PC-9 (cell line): ENCODE measurements at places on chromosomes 6 and 20.

- no peak for DNase-seq
Measured at GRCh38 chr6:85402922-85403321, 47.0 kb upstream of the NT5E start.

GRCh38 chr6:169097381-169097959 lies 156.2 kb downstream of the THBS2 start:
- no peak for DNase-seq

- DNase-seq: no peak
Measured at GRCh38 chr6:66970373-66970772, 1263.3 kb upstream of the EYS start.

DNA sequence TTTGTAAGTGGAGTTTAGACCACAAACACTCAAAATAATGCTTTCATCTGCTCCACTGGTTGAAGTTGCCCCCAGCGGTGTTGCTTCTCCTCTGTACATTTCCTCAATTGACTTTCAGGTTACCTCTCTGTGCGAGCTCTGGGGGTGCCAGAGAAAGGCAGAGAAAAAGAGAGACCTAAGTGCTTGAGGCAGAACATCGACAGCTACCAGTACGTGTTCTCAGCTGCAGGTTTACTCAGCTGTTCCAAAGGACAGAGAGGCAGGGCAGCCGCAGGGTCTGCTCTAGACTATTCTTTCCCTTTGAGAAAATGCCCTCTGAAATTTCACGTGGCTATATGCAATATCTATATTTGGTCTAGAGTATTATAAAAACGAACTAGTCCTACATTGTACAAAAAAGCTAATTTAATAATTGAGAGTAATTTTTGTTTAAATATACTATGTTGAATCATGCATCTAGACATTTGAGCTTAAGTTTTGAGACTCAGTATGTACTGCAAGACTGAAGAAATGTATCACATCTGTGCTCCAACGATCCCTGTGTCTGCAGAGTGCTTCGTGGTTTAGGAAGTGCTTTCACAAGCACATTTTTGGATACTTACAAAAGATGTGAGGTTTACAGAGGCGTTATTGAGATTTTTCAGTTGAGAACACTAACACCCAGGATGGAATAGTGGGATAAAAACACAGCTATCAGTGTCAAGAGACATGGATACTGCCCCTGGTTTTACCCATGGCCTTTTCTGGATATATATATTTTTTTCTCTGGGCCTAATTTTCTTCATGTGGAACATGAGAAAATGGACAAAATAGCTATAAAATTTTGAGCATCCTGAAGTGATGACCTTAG lies 453.6 kb upstream of the FLRT3 start:
- DNase-seq: no peak

GRCh38 chr6:32118782-32119628 lies 9.0 kb downstream of the ATF6B start:
- DNase-seq: peak; percentile 81

- DNase-seq: no peak
Measured at GRCh38 chr6:111478749-111479148, 4.3 kb downstream of the REV3L start.

DNA sequence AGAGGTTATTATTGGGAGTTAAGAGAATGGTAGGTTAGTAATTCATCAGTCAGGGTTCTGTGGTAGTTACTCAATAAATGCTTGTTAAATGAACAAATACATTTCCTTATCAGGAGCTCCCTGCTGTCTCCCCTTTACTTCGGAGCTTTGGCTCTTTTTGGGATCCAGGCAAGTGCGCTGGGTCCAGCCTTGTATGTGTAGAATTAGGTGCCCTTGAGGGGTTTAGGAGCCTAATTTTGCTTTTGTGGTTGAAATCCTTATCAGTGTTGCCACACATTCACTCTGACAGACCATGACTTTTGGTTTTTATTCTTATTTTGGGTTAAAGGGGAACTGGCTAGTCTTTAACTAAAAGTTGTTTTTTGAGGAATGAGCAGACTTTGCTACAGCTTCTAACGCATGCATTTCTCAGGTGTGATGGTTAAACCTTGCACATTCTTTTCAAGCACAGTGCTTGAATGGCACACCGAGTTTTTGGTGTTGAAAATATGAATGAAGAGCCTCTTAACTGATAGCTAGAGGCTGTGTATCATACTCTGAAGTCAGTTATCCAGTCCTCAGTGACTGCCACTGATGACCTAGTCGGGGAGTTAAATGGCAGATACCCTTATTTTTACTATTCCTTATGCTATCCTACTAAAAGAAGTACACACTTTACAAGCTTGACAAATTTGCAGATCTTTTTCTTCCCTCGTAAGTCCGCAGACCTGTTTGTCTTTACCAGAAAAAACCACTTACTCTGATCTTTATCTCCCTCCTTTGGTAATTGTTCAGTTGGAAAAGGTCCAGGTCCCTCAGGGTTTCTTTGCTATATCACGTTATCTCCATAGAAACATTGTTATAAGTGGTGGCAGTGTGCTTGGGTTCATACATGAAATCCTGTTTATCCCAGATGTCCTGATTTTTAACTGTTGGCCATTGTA lies 50.7 kb upstream of the PLCG1 start:
- DNase-seq: no peak

DNA sequence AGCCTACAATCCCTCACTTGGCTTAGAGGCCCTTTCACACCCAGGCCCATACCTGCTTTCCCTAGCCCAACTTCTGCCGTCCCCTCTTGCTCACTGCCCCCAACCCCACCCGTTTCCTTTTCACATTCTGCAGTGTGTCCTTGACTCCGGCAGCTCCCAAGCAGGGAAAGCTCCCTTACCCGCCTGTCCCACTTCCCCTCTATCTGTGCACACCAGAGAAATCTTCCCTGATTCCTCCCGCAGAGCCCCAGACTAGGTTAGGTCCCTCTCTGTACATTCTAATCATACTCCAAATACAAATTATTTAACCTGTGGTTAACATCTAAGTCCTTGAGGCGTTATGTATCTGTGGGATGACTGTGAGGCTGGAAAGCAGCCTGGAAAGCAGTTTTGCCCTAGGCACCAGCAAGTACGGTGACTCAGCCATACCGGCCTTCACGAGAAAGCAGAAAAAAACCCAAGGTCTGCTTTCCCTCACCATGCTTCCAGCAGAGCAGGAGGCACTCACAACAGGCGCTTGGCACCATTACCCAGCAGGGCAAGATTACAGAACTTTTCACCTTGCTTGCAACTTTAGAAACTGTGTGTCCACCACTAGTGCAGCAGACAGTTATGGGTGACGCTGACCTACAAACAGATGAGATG lies 22.3 kb downstream of the ELOVL5 start:
- peak; percentile 97 for DNase-seq

DNA sequence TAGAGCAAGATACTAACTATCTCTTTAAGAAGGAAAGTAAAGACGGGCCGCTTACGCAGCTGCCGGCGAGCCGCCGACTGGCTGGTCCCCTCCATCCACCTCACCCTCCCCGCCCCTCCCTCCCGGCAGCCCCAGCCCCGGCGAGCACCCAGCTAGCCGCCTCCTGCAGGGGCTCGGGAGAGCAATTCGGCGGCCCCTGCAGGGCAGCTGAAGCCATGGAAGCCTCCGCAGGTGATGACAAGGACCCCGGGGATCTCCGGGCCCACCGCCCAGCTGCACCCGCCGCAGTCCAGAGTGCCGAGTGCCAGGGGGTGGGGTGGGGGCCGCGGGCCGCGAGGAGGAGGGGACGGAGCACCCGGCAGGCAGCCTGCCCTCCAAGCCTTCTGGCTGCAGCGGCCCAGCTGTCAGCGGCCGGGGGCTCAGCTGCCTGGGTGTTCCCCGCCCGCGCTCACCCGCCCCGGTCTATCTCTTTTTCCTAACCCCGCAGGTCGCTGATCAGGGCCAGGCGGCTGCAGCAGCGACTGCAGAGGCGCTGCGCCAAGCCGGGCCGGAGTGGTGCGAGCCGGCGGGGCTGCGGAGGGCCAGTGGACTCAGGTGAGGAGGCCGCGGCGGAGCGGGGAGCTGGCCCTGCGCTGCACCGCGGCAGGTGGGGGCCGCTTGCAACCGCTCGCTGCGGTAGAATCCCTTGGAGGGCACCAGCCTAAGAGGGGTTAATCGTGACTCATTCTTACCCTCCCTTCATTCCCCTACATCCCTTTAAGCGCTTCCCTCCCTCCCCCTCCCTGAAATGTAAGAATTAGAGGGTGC lies at the start of gene SNPH:
Gene SNPH, plus strand, starts transcription at position 128 of the 807 bp plus-strand sequence. CDS start 29,946 bp downstream, outside the sequence.
- no peak for DNase-seq

DNA sequence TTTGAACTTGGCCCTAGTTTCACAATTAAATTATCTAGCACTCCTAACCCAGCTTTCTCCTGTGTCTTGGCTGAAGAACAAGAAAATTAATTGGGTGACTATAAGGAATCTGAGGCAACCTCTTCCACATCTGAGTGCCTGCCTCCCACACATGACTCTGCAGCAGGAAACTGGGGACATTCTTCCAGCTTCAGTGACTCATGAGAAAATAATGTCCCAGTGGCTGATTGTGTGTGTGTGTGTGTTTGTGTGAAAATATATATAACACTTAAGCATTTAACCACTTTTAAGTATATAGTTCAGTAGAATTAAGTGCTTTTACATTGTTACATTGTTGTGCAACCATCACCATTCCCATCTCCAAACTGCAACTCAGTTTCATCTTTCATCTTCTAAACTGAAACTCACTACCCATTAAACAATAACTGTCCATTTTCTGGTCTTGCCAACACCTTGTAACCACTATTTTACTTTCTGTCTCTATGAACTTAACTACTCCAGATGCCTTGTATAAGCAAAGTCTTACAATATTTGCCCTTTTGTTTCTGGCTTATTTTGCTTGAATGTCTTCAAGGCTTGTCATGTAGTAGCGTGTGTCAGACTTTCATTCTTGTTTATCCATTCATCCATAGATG lies 8.7 kb downstream of the TRIM38 start:
- DNase-seq: peak; percentile 65

DNA sequence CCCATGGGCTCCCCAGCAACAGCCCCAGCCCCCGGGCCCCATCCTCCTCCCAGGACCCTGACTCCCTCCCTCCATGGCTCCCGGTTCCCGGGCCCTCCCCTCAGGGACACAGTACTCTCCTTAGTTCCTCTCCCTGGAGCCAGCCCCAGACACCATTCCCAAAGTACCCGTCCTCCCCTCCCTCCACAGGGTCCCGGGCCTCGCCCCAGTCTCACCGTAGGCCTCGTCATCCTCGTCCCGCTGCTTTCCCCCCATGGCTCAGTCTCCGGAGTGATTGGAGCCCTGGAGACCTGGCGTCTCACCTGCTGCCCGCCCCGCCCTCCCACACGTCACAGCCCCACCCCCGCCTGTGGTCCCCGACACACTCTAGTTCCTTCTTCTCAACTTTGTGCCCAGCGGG lies at the start of gene SLC44A4:
Gene SLC44A4, minus strand, starts transcription at position 272 of the 400 bp plus-strand sequence. Its CDS starts 17 bp downstream, at position 255.
- no peak for DNase-seq

DNA sequence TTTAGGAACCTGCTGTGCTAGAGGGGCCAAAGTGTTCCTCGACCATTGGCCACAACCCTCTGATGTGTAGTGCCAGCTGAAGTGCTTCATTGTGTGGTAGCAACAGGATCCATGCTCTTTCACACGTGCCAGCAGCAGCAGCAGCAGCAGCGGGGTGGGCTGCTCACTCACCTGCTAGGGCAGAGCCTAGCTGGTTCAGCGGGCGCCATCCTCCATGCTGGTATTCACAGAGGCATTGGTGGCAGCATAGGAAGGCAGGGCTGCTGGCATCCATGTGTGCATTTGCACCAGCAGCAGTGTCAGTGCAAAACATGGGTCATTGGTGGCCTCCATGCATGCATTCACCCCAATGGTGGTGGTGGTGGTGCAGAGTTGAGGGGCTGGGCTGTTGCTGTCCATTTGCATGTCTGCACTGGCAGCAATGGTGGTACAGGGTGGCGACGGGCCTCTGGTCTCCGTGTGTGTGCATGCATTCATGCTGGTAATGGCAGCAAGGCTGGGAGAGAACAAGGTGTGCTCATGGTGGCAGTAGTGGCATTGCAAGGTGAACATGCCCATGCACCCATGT lies 13.2 kb upstream of the TINAG start:
- no peak for DNase-seq

DNA sequence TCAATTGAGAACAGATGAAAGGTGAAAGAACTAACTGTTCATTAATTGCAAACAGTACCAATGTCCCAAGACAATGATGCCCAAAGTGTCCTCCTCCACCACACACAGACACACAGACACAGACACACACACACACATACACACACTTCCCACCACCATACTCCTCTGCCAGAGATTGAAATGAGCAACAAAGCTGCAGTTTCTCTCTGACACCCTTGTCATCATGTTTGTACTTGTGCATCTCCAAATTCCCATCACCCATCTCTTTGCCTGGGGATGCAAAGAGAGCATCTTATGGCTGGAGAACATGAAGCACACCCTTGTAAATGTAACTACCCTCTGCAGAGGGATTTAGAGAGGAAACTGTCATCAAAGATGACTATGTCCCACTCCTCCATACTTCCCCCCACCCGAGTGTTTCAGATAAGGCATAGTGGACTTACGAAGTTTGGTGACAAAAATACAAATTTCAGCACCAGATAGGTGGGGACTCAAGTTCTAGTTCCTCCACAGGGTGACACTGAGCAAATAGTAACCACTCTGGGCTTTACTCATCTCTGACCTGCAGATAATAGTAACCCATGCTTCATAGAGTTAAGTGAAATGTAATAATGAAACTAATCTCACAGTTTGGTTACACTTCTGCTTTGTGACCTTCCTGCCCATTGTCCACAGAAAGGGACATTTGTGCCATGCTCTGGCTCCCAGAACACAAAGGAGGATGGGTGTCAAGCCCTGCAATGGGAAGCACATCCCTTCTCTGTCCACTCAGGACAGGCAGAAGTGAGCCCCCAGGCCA lies 8.7 kb downstream of the MAFB start:
- no peak for DNase-seq

DNA sequence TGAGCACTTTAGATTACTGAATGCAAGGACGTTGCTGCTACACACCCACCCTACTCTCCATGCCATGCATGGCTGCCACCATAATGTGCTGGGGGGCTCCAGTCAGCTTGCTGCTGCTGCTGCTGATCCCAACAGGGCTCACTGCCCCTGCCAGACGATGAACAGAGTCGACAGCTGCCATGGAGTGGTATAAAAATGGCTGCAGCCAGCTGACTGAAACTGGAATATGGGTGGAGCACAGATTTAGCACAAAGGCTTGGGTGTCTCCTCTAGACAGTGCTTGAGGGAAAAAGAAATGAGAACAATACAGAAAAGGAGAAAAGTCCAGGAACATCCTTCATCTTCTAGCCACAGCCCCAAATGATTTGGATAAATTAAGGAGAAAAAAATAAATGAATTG lies 150.7 kb downstream of the PDSS2 start:
- DNase-seq: no peak

- no peak for DNase-seq
Measured at GRCh38 chr20:44051661-44052000, 135.4 kb downstream of the JPH2 start.

DNA sequence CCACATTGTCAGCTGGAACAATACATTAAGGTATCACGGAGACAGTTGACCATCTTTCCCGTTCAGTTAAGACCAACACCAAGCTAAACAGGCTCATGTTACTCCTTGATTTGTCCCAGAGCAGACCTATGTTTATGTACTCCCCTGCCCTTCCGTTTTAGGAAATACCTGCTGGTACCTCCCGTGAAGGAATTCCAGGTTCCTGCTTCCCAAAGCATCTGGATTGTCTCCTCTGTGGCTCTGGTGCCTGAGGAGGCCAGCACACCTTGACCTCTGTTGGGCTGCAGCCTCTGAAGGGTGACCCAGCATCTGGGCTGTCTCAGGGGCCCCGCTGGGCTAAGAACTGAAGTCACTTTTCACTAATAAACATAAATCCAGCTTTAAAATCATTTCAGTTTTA lies 647.8 kb upstream of the MARCKS start:
- DNase-seq: no peak
